ENCODE measurements at places on chromosomes 7 and 10.

DNA sequence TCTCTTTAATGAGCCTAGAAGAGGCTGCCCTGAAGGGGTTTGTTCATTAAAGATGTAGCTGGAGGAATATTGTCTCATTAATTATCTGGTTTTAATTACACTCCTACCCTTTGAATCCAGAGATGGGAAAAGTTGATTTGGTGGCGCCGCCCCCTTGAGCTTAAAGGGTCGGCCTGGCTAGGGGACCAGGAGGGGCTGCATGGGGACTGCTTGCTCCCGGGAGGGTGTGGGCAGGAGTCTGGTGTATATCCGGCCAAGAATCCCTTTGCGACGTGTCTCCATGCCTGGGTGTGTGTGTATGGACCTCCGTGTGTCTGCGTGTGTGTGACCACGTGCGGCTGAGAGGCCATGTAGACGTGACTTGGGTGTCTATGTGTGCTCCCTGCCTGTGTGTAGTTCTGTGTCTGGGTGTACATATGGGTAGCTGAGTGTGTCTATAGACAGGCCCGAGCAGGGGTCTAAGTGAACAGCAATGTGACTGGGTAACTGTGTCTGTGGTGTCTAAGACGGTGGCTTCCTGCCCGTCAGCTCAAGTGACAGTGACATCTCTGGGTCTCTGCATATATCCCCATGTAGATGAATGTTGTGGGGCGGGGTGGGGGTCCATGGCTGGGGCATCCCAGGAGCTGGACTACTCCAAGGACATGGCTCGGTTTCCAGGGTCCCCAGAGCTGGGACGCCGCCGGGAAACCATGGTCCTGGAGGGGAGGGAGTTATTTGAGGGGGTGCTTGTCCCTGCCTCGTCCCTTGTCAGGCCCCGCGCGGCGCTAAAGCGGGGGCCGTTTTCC lies 10.7 kb downstream of the LBX1 start:
- no peak for DNase-seq

- DNase-seq, result no peak
Observed at GRCh38 chr10:19710600-19710999, 105.6 kb upstream of the PLXDC2 start.

GRCh38 chr10:59085054-59085453 lies 91.4 kb upstream of the PHYHIPL start:
- DNase-seq, result no peak

DNA sequence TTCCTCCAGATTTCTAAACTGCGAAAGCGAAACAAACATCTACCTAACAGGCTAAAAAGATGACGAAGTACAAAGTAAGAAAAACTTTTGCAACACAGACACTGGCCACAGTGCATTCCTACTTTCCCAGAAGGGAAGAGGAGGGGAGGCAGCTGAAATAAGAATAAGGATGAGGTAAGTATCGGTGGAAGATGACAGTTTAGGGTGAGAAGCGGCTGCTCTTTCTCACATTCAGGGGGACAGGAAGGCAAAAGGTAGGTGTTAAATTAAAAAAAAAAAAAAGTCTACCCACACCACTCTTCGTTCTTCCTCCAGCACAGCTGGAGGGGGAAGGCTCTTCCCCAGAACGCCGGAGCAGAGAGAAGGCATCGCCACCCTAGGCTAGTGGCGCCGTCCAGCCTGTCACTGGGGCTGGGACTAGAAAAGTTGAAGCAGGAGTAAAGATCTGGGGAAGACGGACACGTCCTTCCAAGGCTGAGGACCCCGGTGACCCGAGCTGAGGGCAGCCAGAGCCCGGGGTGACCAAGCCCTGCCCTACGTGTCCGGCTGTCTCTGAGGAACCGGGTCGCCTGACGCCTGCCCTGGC lies 846 bp downstream of the DNAJC1 start:
- DNase-seq, result peak; percentile 39

- DNase-seq, result peak; percentile 43
Observed at GRCh38 chr10:119652361-119652730, 1.2 kb downstream of the BAG3 start.

DNA sequence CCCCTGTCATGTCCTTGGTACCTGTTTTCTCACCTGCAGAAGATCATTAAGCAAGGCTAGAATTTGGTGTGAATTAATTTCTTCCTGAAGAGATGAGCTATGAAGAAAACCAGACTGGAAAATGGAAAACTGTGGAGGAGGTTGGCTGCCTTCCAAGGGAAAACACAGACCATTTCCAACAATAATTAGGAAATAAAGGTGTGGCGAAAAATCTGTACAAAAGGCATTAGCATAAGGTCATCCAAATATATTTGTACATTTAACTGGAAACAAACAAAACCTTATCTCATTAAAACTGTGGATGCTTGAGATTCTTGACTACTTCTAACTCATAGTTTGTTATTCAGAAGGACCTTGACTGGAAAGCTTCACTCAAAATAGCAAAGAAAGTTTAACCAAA lies 1.7 kb downstream of the STN1 start:
- DNase-seq, result no peak

- no peak for DNase-seq
Observed at GRCh38 chr7:105860793-105861192, 15.6 kb downstream of the ATXN7L1 start.

GRCh38 chr10:86263209-86263608 lies 103.4 kb downstream of the GRID1 start:
- no peak for DNase-seq

- DNase-seq, result peak; percentile 11
Observed at GRCh38 chr7:141551782-141552181, 572 bp downstream of the AGK start.

DNA sequence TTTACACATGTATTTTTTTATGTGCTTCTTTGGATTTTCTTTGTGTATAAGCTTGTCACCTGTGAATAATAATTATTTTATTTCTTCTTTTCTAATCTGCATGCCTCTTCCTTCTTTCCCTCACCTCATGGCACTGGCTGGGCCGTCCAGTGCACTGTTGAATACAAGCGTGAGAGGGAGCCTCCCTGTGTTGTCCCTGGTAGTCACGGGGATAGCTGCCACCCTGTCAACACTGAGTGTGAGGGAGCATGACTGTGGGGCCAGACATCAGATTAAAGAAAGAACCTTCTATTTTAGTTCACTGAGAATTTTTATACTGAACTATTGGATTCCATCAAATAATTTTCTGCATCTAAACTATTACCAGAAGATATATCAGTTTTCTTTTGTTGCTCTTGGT lies 187.9 kb downstream of the CDC14C start:
- DNase-seq, result no peak

- DNase-seq, result no peak
Observed at GRCh38 chr7:158281441-158281840, 306.2 kb downstream of the PTPRN2 start.

DNA sequence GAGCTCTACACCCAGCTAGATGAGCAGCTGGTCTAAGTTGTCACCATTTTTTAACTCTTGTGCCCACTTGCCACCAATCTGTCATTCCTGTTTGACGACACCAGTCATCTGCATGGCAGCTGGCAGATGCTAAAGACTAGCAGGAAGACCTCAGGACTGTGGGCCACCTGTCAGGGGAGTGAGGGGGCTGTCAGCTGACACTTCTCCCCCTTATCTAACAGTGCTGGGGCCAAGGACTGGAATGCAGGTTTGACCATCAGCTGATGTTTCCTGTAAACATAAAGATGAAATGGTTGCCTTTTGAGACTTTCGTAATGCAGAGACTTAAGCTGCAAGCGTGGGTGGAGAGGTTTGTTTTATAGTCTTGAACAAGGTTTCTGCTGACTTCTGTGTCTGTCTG lies 93.5 kb downstream of the WNT2 start:
- DNase-seq, result no peak

DNA sequence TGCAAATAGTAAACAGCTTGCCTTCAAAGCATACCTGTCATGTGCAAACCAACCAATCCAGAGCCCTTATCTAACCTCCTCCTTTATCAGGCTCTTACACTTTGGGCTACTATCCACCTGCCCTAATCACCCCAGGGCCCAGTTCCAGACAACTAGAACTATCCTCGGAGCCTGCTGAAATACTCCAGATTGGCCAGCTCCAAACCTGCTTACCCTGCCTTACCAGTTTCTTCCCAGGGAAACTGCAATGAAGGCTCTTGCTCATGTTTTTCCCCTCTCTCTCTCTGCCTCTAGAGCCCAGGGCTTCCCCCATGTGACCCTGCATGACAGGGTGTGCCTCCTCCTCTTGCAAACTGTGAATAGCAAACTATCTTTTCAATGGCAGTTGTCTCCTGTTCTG lies 81.4 kb upstream of the CAPZA2 start:
- DNase-seq, result no peak
